ENCODE measurements at places on chromosomes 6 and 20.

DNA sequence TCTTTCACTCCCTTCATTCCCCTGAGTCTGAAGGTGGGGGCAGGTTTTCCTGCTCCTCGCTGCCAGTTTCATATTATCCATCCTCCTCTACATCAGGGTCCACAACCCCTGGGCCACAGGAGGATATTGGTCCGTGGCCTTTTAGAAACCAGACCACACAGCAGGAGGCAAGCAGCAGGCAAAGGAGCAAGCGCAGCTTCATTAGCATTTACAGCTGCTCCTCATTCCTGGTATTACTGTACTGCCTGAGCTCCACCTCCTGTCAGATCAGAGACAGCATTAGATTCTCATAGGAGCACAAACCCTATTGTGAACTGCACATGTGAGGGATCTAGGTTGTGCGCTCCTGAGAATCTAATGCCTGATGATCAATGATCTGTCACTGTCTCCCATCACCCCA lies 380.3 kb downstream of the ARHGAP18 start:
- DNase-seq = no peak

DNA sequence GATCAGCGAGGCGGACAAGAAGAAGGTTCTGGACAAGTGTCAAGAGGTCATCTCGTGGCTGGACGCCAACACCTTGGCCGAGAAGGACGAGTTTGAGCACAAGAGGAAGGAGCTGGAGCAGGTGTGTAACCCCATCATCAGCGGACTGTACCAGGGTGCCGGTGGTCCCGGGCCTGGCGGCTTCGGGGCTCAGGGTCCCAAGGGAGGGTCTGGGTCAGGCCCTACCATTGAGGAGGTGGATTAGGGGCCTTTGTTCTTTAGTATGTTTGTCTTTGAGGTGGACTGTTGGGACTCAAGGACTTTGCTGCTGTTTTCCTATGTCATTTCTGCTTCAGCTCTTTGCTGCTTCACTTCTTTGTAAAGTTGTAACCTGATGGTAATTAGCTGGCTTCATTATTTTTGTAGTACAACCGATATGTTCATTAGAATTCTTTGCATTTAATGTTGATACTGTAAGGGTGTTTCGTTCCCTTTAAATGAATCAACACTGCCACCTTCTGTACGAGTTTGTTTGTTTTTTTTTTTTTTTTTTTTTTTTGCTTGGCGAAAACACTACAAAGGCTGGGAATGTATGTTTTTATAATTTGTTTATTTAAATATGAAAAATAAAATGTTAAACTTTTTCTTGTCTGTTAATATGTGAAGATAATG lies 2.2 kb downstream of the HSPA1B start:
- DNase-seq = no peak

DNA sequence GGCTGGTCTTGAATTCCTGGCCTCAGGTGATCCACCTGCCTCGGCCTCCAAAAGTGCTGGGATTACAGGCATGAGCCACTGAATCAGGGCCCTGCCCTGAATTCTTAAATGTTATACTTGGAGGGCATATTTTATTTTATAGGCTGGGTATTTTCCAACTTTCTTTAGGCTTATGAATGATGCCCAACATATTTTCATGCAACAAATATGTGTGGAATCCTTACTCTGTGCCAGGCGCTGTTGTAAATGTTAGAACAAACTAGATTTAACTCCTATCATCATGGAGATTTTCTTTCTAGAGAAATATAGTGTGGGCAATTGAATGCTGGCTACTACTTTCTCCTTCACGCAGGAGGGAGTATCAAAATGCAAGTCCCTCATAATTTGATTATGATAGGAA lies 71.2 kb downstream of the SAMD5 start:
- no peak for DNase-seq

- no peak for DNase-seq
Measured at GRCh38 chr6:52310932-52311331, 26.4 kb upstream of the MCM3 start.

GRCh38 chr20:62727584-62728027 lies 19.0 kb downstream of the NTSR1 start:
- DNase-seq = no peak

GRCh38 chr6:151911401-151911800 lies 103.9 kb downstream of the ESR1 start:
- no peak for DNase-seq

- no peak for DNase-seq
Measured at GRCh38 chr20:11083841-11084240, 410.0 kb upstream of the JAG1 start.

- no peak for DNase-seq
Measured at GRCh38 chr6:167111597-167111996, 11.3 kb upstream of the CCR6 start.

DNA sequence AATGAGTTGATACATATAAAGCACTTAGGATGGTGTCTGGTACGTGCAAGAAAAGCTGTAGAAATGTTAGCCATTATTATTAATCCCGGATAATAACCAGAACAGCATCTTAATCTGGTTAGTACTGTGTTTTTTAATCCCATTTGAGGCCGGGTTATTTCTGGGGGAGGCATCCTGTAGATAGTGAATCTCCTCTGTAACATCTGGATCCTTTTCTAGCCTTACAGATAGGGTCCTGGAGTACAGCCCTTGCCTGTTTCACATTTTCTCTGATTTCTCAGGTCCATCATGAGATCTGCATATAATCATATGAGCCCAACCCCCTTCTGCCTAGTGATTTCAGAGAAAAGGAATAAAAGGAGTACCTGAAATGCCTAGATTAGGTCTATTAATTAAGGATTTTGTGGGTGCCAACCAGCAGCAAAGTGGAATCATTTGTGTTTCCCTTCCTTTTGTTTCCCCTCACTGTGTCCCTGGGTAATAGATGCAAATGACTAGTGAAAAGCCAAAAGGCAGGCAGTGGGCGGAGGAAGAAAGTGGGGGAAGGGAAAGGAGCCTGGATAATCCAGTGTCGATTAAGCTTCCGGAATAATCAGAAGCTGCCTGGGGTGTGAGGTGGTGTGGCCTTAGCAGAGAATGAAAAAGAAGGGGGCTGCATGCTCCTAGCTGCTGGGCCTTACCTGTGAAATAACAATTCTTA lies 88.9 kb downstream of the SOBP start:
- no peak for DNase-seq

GRCh38 chr6:43517505-43518357 lies 842 bp downstream of the POLR1C start:
- DNase-seq = no peak

- no peak for DNase-seq
Measured at GRCh38 chr6:51108563-51109234, 290.0 kb downstream of the TFAP2B start.

DNA sequence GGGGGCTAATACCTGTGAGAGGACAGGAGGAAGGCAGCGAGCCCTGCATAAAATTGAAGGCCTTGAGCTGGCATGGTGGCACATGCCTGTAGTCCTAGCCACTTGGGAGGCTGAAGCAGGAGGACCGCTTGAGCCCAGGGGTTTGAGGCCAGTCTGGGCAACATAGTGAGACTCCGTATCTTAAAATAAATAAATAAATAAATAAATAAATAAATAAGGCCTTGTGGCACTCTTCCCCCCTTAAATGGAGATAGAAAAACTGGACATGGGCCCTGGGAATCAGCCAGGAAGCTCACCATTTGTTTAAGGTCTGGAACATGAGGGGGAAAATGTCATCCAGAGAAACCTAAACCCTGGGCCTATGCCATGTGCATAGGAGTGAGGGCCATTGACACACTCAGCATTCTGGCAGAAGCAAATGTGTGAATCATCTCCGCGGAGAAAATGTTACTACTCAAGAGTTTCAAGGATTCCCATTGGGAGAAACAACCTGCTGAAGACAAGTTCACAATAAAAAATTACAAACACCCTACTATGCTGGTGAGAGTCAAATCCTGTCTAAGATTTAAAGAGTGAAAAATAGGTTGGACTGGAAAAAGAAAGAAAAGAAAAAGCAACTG lies 51.9 kb upstream of the UBR2 start:
- DNase-seq = no peak

- no peak for DNase-seq
Measured at GRCh38 chr20:17620371-17621228, 50.7 kb downstream of the DSTN start.

- DNase-seq = no peak
Measured at GRCh38 chr6:6783721-6784120, 195.2 kb downstream of the LY86 start.

DNA sequence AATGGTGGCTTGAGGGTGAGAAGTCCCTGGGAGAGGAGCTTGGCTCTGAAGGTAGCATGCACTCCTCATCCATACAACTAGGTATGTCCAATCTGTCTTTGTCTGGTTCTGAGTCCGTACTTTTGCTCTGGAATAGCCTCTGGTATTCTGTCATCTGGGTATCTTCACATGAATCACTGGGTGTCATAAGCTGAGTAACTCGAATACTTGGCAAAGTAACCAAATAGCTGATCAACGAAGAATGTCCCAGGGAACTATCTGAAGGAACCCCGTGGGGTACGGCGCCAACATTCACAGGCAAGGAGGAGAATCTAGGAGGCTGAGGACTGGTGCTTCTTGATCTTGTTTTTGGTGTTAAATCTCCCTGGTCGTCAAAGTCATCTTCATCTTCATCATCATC lies 184.8 kb downstream of the HIVEP2 start:
- no peak for DNase-seq

DNA sequence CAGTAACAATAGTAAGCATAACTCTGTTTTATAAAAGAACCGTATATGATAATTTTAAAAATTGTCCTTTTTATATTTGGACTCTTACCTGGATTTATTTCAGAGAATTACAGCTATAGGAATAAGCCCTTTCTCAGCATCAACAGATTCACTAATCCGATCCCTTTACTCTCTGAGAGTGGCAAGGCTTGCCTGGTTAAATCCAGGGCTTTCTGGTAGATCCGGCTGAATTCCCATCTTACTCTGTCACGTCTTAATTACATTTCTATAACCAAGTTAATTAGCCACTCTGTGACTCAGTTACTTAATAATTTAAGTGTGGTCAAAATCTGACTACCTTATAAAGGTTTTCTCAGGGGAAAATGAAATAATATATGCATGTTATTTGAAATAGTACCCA lies 294.7 kb downstream of the FRK start:
- no peak for DNase-seq

DNA sequence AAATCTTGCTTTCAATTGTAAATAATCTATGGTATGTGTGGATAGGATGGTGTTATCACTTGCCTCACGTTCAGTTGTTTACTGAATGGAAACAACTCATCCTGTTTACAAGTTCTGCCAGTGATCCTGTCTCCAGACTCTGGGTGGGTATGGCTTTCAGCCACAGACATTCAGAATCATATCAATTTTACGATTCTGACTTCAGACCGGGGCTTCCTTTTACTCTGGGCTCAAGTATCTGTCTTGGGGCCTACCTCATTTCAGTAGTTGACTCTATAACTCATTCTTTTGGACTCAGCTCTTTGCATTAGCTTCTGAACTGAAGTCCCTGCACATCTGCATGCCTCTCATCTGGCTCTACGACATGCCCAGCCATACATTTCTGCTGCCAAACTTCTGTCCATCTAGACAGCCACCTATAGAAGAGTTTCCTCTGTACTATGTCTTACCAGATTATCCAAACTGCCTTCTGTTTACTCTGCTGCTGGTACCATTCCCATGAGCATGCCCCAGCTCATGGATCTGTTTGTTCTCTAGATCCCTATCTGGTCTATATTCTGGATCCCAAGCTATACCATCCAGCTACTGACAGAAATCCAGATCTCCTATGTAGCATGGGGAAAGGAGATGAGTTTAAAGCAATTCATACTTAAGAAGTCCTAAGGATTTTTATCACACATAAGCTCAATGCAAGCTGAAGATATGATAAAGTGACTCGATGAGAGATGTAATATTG lies 34.3 kb downstream of the FYN start:
- no peak for DNase-seq

DNA sequence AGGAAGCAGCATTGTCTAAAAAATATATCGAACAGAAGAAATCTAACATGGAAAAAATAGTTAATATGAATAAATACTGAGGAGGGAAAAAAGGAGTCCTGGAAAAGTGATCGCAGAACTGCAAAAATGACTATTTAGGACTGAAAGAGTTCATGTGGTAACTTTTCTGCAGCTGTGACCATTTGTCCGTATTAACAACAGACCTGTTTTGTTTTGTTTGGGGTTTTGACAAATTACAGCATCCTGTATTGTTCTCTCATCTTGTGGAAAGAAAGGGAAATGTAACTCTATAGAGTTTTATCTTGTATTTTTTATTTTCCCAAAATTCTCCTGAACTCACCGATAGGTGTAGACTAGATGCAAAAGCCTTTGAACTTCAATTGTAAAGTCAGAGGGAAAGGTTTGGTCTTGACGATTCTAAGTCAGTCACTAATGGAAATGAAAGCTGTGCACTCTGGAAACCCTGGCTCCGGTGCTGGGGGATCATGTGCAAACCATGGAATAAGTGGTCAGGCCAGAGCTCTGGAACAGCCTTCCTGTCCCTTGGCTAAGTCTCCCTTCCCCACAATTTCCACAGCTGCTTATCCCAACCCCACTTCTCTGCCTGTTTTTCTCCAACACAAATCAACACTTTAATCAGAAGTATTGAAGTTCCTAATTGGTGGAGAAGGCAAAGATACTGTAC lies 51.2 kb upstream of the MARCKS start:
- no peak for DNase-seq

DNA sequence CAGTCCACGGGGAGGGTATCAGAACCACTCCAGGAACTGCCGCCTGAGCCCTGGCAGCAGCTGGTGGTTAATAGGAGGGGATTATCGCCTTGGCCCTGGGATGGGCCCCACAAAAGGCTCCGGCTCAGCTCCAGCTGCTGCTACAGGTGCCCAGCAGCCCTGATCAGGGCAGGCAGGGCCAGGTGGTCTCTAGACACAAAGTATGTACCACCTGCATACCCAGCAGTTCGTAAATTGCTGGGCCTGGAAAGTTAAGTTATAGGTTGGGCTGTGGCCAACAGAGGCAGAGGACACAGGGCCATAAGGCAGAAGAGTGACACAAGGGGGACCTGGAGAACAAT lies 35.1 kb downstream of the RRBP1 start:
- no peak for DNase-seq

DNA sequence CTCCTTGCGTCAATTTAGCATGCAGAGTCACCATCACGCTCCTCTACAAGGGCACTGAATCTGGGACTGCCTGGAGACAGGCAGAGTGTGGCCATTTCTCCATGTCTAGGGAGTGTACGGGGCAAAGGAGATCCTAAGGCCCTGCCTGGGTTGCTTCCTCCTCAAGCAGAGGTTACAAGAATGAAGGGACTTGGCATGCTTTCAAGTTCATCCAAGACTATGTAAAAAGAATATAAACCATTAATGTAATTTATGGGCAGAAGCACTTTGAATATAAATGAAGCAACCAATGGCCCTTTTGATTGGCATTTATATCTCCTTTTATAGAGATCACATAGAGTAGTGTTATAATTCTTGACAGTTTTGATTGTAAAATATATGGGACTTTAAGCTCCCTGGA lies 137.5 kb downstream of the BTBD3 start:
- no peak for DNase-seq

DNA sequence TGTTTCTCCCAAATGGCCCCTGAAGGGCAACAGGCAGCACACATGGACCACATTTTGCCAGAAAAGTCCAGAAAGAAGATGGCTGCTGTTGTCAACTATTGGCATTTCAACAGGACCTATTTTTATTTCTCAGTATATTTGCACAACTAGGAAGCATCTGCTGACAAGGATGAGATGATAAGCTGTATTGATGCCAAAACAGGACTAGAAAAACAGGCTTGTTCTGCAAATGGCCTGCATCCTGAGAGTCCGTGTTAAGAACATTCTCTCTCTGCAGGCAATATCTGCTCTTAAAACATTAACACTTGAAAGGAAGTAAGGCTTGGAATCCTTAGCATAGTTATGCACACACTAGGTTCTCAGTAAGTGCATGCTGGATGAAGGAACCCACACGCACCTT lies 283.7 kb downstream of the ESR1 start:
- DNase-seq = no peak

Data from stimulated activated CD4-positive, alpha-beta T cell treated with anti-CD3 and anti-CD28 coated beads, Interleukin-4, amount 100 ng/mL, for 4 hours (primary cell).